Omental fat pad (tissue), 4 donors: ENCODE measurements at places on chromosomes 13 and 19.

- DNase-seq = peak; percentile 88
These were observed 9.1 kb upstream of the LILRB5 start for GRCh38 chr19:54266133-54266532.

- no peak for DNase-seq
These were observed 43.3 kb downstream of the SPATA13 start for GRCh38 chr13:24203811-24204210.

GRCh38 chr13:72109863-72110262 lies 242.9 kb upstream of the DACH1 start:
- no peak for DNase-seq

GRCh38 chr19:11657307-11657706 lies 60.0 kb downstream of the ZNF627 start:
- DNase-seq = no peak

DNA sequence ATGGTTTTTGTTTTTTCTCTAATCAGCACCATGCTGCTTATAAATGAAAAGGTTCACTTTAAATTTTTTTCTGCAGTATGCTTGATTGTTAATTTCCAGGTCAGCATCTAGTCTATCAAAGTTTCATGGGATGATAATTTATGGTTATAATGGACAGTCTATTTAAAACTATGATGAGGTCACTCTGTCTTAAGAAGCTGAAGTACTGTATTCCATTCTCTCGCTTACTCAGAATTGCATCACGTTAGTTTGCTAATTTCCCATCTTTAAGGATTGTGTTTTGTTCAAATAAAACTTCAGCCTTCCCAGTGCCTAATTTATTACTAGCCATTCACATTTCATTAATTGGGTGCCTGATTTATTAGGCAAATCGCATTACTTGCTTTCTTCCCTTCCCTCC lies 94.3 kb downstream of the GPC6 start:
- DNase-seq = no peak

- DNase-seq = no peak
These were observed 595 bp upstream of the RAB20 start for GRCh38 chr13:110562036-110562597.

DNA sequence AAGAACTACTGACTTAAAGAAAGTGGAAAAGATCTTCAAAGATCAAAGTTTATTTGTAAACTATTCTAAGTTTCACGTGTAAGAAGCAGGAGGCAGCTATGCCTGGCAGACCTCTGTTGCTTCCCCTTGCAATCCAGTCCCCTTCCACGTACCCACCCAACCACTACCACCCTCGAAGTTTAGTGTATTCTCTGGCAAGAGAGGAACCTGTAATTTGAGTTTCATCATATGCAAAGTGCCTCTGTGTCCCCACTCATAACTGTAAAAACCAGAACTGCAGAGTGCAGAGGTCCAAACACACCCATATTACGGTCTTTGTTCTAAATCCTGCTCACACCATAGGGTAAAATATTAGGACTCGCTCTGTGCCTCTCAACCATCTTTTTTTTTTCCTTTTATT lies 75.8 kb upstream of the FRY start:
- DNase-seq = no peak

DNA sequence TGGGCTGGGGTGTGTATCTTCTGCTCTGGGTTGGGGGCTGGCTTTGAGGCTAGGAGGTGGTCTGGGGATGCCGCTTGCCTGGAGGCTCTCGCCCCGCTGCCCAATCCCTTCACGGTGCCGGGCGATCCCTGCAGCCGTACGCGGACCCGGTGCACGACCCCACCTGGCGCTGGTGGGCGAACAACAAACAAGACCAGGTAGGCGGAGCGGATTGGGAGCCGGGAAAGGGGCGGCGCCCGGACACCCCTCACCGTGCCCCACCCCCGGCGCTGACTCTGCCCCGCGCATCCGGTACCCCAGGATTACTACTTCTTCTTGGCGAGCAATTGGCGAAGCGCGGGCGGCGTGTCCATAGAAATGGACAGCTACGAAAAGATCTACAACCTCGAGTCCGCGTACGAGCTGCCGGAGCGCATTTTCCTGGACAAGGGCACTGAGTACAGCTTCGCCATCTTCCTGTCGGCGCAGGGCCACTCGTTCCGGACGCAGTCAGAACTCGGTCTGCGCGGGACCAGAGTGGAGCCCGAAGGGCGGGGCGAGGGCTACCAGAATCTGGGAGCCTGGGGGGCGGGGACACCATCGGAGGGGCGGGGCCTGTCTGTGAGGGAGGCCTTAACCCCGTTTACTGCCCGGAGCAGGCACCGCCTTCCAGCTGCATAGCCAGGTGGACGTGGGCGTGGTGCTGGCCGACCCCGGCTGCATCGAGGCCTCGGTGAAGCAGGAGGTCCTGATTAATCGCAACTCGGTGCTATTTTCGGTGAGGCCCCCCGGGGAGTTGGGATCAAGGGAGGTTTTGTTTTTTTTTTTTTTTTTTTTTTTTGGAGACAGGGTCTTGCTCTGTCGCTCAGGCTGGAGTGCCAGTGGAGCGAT lies 12.1 kb upstream of the PSMD8 start:
- peak; percentile 75 for DNase-seq

DNA sequence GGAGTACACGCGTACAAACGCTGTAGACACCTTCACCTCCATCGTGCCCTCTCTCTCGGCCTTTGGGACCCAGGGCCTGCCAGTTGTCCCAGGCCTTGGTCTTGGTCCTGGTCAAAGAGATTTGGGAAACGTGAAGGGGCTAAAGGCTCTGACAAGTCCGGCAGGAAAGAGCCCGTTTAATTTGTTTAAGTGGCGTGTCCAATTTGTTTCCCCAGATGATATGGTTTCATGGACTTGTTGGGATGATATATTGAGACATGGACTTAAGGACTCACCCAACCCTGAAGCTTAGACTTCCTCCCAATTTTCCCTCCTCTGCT lies 2.7 kb downstream of the CLEC11A start:
- no peak for DNase-seq

GRCh38 chr19:17658666-17659065 lies 29.5 kb downstream of the UNC13A start:
- DNase-seq = no peak

DNA sequence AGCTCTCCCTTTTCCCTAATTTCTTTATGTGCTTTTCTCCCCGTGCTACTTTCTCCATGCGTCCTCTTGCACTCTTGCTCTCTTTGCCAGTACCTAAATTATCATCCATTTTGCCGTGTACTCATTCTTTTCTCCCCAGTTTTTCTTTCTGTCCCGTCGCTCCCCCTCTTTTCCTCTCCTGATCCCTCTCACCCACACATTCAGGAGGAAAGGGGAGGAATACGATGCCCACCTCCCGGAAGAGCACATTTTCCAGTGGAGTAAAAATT lies 821 bp downstream of the ZNF616 start:
- DNase-seq = no peak

- no peak for DNase-seq
These were observed 15.3 kb downstream of the TTYH1 start for GRCh38 chr19:54430306-54431254.

DNA sequence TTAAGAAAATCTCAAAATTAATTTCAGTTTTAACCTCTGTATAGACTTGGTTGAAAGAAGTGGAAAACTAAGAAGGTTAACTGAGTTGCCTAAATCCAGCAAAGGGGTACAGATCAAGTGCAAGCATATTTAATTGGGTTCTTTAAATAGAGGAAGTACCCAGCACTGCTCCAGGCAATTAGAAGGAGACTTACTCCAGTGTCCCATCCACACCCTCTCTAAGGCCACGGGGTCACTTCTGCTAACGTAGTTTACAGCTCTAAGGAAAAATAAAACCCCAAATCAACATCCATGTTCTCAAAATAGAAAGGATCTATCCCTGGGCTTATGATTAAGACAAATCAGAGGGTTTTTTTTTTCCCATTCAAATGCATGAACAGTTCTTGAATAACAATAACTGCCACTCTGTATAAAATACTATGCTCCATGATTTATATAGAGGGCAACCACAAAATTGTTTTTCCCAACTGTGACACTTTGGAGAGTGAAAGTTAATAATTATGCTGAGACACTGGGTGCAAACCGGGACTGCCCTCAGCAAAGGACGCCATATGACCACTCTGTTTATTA lies 4.6 kb downstream of the FRY start:
- DNase-seq = no peak

DNA sequence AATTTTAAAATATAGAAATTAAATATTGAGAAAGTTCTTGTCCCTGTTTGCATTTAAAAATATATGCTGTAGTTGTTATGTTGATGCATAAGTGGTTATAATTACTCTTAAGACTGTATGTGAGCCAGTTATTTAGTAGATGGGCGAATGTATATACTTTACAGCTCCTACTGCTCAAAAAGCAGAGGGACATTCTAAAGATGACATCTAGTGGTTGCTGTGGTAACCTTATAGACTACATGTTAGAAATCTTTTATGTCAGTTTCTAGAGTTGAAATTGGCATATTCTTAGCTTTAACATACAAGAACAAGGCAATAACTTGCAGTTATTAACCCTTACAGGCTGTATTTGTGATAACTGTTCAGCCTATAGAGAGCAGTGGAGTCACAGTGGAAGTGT lies 160.5 kb downstream of the OLFM4 start:
- no peak for DNase-seq

GRCh38 chr13:114143806-114144605 lies 11.6 kb upstream of the RASA3 start:
- no peak for DNase-seq

GRCh38 chr13:73876323-73876722 lies 257.9 kb downstream of the KLF12 start:
- DNase-seq = no peak

- DNase-seq = no peak
These were observed 44.8 kb downstream of the DNM2 start for GRCh38 chr19:10762656-10763055.

GRCh38 chr13:29435125-29435911 lies 160.2 kb downstream of the SLC7A1 start:
- DNase-seq = no peak

DNA sequence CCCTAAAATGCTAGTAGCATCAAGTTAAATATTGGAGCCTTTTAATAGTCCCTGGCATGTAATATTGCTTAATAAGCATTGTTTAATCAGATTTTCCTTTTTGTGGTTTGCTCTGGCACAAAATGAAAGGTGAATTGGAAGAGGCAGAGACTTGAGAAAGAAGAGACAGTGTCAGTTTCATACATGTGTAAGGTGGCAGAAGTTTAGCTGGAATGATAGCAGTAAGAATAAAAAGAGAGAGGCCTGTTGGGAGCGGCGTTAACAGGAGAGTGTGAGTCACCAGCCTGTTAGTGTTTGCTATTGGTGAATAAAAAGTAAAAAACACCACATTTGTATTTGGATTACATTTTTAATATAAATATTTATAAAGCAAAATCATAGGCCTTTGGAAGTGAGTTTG lies 145.3 kb downstream of the PDS5B start:
- DNase-seq = no peak

- DNase-seq = no peak
These were observed 12.7 kb downstream of the DNMT1 start for GRCh38 chr19:10182076-10182475.

GRCh38 chr13:110583178-110583865 lies 21.8 kb upstream of the RAB20 start:
- DNase-seq = no peak

DNA sequence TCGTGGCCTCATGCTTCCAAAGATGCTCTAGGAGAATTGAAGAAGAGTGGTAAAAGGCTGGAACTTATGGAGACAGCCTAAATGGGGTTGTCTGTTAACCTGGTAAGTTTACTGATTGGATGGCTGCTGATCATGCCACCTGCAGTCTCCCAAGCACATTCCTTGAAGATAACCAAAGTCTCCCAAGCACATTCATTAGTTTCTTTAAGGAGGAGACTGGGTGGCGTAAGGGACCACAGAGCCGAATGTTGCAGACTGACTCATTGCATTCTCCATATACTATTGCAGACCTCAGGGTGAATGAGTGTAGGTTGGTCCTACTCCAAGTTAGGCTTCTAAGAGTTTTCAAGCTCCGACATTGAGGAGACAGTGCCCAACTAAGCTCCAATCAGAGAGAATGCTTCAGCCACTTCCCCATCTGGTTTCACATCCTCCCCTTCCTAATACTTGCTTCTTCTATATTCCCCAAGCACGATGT lies at the start of gene IGFL3:
Gene IGFL3 (minus strand): TSS at position 51 of the 478 bp plus-strand sequence. CDS start 39 bp downstream, at position 12.
- DNase-seq = no peak

- DNase-seq = no peak
These were observed 79.7 kb downstream of the GADD45B start for GRCh38 chr19:2555422-2556220.

DNA sequence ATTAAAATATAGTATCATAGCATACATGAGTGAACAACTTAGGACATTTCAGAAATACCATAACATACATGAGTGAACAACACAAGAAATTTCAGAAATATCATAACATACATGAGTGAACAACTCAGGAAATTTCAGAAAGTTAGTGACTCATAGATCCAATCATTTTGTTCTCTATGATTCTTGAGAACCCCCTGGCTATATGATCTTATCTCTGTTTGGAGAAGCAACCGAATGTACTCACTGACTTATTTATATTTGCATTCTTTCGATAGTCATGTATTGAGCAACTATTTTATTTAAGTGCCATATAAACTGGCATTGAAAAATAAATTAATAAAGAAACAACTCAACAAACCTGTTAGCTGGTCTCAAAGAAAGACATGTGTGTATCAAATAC lies 251.1 kb downstream of the EFNB2 start:
- DNase-seq = no peak

DNA sequence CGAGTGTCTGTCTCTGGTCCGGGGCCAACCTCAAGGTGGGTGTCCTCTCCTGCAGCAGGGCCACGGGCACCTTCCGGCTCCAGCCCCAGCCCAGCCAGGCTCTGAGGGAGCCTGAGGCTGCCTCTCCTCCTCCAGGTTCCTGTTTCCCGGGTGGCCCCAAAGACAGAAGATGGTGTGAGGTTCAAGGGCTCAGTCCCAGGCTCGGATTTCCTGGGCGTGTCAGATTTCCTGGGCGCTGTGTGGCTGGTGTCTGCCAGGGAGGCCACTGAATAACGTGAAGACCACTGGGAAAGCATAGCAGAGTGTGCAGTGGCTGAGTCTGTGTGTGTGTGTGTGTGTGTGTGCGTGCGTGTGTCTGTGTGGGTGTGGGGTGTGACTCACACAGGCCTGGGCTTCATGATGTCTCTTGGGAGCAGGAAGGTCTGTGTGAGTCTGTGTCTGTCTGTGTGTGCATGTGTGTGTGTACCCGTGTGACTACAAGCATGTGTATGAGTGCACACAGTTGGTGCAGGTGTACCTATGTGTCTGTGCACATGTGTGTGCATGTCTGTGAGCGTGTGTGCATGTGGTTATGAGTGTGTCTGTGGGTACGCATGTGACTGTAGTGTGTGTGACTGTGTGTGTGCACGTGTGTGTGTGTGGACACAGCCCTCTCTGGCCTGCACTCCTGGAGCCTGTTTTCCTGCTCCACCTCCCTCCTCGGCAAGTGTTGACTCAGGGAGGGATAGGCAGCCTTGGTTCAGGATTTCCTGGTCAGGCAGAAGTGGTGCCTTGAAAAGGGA lies 28.3 kb downstream of the CEBPA start:
- peak; percentile 51 for DNase-seq

- no peak for DNase-seq
These were observed 2.9 kb downstream of the ZNF792 start for GRCh38 chr19:34960940-34961679.

- DNase-seq = no peak
These were observed 24.4 kb downstream of the WDR88 start for GRCh38 chr19:33156334-33156733.
